H1 (cell line): ENCODE measurements at places on chromosomes 4 and X.

DNA sequence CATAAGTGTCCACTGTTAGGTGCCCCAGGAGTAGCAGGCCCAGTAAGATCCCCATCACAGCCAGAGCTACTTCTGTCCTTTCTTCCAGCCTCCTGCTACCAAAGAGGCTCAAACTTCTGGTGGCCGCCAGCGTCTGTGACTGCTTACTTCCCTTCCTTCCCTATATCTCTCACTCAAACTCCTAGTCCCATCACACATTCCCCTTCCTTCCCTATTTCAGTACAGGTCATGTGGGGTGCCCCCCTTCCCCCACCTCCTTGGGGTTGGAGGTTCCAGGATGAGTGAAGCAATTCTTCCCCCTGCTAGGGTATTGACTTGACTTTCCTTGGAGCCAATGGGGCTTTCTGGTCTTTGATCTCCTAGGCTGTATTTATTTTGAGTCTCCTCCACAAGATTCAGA lies at the start of gene VSIG4:
VSIG4 (minus strand) TSS at position 137 of the 400 bp plus-strand sequence; CDS start at position 55, 82 bp downstream.
- no peak for DNase-seq

GRCh38 chr4:41145571-41146078 lies 68.7 kb downstream of the APBB2 start:
- DNase-seq: no peak

- no peak for DNase-seq
Measured at GRCh38 chrX:148135738-148136137, 154.6 kb downstream of the FMR1NB start.

- DNase-seq: no peak
Measured at GRCh38 chrX:87236830-87237440, 280.7 kb upstream of the KLHL4 start.

- DNase-seq: no peak
Measured at GRCh38 chr4:89284828-89285227, 22.8 kb downstream of the GPRIN3 start.

DNA sequence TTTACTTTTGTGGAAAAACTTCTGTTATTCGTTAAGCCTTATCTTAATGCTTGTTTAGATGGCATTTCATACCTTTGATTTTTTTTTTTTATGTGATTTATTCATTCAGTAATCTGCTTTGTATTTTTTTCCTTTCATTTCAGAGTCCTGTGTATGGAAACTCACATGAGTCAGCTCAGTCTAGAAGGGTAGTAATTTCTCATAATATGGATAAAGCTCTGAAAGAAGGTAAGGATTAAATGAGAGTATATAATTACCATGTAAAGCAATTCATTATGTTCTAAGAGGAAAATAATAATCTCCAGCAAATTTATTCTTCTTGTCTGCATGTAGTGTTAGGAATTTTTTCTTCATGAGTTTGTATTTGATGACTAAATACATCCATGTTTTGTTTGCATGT lies 37.8 kb downstream of the SNX25 start:
- DNase-seq: no peak

- DNase-seq: no peak
Measured at GRCh38 chrX:51899741-51900140, 6.3 kb downstream of the MAGED1 start.

GRCh38 chr4:53562409-53562808 lies 28.9 kb downstream of the LNX1 start:
- no peak for DNase-seq

DNA sequence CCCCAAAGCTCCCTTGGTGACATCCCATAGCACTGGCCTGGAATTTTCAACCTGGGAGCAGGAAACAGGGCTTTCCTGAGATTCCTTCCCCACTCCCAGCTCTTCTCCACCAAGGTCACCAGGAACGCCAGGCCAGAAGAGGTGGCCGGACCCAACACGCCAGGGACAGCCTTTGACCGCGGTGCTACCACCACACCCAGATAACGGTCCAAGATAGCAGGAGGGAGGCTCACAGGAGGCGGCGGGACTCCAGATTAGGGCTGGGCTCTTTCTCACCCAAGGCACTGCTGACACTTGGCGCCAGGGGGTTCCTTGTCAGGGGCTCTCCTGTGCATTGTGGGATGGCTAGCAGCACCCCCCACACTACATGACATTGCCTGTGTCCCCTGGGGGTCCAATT lies 22.9 kb downstream of the ZFYVE28 start:
- no peak for DNase-seq

GRCh38 chr4:67104145-67104544 lies 441.2 kb downstream of the CENPC start:
- no peak for DNase-seq

DNA sequence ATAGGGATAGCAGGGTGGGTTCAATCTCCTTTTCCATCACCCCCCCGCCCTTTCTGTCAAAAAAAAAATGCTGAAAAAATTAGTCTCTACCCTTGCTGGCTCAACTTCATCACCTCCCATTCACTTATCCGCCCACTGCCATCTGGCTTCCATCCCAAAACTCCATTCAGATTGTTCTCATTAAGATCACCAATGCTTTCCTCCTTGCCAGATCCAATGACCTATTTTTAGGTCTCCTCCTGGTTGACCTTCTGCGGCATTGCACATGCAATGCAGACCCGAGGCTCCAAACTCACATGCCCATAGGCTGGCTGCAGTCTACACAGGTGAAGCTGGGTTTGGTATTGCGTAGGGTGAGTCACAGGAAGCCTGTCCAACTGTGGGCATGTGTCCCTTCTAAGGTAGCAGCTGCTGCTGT lies 21.1 kb upstream of the STIM2 start:
- no peak for DNase-seq

GRCh38 chr4:19051831-19052230 lies 1030.3 kb upstream of the LCORL start:
- no peak for DNase-seq

- DNase-seq: no peak
Measured at GRCh38 chrX:631802-632365, 1.3 kb downstream of the SHOX start.

DNA sequence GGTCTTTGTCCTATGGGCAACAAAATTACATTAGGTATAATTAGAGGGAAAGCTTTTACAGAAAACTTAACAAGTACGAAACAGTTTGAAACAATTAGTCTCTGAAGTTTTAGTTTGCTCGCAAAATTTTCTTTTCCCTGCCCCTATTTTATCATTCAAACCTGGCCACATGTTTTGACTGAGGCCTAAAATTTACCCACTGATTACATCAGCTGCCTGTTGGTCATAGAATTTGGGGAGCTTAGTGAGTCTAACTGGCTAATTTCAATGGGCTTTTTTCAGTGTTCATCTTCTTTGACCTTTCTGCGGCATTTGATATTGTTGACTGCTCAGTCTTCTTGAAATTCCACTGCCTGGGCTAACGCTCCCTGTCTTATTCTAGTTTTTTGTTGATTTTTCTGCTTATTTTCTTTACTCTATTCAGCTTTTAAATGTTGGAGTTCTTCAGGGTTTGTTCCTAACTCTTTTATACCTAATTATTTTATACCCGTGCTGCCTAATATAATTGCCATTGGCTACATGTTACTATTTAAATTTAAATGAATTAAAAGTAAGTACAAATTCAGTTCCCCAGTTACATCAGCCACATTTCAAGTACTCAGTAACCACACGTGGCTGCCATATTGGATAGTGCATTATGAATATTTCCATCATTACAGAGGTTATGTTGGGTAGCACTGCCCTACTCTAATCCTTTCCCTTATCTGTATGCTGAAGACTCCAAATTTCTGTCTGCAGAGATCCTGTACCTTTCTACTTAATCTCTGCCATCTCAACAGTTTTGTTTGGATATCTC lies 87.5 kb downstream of the SNX25 start:
- DNase-seq: no peak

DNA sequence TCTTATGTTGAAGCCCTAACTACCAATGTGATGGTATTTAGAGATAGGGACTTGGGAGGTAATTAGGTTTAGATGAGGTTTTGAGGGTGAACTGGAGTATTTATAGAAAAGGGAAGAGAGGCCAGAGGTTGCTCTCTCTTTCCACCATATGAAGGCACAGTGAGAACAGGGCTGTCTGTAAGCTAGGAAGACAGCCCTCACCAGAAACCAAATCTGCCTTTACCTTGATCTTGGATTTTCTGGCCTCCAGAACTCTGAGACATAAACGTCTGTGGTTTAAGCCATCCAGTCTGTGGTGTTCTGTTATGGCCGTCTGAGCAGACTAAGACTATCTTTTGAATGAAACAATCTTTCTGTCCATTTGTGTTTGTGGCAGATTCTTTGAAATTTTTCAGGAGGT lies 223.7 kb downstream of the PDHA2 start:
- no peak for DNase-seq

- DNase-seq: no peak
Measured at GRCh38 chr4:186351668-186352194, 85.7 kb downstream of the F11 start.

- DNase-seq: no peak
Measured at GRCh38 chrX:144335402-144335801, 451.5 kb downstream of the UBE2NL start.

DNA sequence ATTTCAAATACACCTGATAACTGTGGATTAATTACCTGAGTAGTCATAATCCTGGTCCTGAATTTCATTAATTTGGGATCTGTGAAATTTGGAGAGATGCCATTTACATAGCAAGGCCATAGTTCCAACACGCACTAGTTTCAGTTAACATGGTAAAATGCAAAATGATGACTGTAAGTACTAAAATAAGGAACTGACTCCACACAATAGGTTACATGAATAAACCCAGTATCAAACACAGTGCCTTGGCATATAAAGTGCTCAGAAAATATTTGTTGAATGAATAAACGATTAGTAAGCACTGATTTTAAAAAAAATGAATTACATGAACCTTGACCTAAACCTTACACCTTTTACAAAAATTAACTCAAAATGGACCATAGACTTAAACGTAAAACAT lies 9.0 kb downstream of the FBXO8 start:
- no peak for DNase-seq

GRCh38 chr4:152279234-152279566 lies 256.7 kb downstream of the FBXW7 start:
- no peak for DNase-seq

GRCh38 chr4:188466001-188466400 lies 326.8 kb downstream of the TRIML1 start:
- DNase-seq: no peak

DNA sequence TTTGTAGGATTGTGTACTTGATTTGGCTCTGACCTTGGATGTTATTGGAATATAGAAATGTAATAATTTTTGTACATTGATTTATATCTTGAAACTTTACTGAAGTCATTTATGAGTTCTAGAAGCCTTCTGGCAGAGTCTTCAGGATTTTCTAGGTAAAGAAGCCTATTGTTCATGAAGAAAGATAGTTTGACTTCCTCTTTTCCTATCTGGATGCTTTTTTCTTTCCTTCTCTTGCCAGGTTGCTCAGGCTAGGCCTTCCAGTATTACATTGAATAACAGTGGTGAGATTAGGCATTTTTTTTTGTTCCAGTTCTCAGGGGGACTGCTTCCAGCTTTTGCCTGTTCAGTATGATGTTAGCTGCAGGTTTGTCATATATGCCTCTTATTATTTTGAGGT lies 191.1 kb downstream of the NAA11 start:
- DNase-seq: no peak
